Stimulated activated CD4-positive, alpha-beta T cell treated with anti-CD3 and anti-CD28 coated beads, Interleukin-2, amount 100 ng/mL, for 4 hours (primary cell): ENCODE measurements at places on chromosomes 3 and 15.

GRCh38 chr3:115204475-115204874 is 57.4 kb upstream of the ZBTB20 start:
- no peak for DNase-seq

DNA sequence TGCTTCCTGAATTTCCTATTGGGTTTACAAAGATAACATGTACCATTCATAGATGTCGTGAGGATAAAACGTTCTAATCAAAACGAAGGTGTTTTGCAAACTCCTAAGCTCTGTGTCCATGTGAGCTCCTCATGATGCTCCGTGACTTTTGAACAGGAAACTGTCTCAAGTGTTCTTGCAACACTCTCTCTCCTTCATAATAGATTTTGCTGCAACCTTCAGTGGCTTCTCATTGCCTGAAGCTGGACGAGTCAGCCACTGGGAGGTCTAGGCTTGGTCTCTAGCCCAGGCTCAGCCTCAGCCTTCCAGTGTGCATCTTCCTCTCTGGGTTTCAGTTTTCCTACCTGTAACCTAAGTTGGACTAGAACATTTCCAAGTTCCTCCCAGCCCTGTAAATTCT is 18.7 kb upstream of the BCL2A1 start:
- DNase-seq: no peak

DNA sequence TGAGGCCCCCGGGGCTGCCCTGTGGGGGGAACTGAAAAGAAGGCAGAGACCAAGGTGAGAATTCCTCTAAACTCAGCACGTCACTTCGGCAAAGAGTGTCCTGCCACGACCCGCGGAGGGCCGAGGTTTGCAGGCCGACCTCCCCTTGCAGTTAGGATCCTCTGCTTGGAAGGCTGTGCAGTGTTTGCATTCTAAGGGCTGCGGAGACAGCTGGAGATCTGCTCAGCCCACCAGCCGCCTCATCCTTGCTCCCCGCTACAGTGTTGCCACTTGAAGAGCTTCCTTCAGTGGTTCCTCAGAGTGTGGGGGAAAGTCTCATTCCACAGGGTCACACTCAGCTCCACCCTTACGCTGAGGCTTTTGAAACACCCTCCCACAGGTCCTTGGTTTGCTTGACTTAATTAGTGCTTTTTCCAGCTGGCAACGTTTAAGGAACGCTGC is 10.8 kb downstream of the SLC51A start:
- no peak for DNase-seq

DNA sequence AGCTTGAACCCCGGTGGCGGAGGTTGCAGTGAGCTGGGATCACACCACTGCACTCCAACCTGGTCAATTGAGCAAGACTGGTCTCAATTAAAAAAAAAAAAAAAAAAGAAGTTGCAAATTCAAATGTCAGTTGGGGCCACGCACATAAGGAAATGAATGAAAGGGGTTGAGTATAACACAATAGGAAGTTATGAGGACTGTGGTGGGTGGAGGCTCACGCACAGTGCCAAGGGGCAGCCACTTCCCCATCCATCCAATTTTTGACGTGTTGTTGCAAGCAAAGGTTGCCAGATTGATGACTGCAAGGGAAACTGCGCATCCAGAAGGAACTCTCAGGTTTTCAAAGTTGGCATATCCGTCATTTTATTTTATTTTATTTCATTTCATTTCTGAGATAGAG is 532.2 kb downstream of the NTRK3 start:
- no peak for DNase-seq

DNA sequence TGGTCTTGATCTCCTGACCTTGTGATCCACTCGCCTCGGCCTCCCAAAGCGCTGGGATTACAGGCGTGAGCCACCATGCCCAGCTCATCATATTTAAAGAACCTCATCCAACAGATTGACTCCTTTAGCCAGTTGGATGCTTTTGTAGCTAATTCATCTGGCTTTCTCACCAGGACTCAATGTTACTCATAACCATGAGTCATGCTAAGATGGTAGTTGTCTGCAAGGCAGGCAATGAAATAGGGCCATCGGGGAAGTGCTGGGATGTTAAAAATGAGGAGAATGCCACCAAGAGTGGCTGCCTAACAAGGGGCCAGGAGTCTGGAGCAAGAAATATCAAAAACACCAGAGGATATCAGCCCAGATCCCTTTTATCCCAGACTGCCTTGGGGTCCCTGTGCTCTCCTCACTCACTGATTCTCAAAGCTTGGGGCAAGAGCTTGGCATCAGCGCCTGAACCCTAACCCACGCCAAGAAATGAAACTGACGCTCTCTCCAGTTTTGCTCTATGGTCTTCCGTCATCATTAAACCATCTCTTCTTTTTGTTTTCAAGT is 7.4 kb upstream of the PCOLCE2 start:
- no peak for DNase-seq

- no peak for DNase-seq
Observed at GRCh38 chr3:166560253-166560652, 723.0 kb upstream of the BCHE start.

- no peak for DNase-seq
Observed at GRCh38 chr3:44108481-44108880, 133.2 kb upstream of the TOPAZ1 start.

- DNase-seq: no peak
Observed at GRCh38 chr3:126316031-126316461, 41.2 kb downstream of the KLF15 start.

- no peak for DNase-seq
Observed at GRCh38 chr3:79361748-79362378, 405.9 kb downstream of the ROBO1 start.

DNA sequence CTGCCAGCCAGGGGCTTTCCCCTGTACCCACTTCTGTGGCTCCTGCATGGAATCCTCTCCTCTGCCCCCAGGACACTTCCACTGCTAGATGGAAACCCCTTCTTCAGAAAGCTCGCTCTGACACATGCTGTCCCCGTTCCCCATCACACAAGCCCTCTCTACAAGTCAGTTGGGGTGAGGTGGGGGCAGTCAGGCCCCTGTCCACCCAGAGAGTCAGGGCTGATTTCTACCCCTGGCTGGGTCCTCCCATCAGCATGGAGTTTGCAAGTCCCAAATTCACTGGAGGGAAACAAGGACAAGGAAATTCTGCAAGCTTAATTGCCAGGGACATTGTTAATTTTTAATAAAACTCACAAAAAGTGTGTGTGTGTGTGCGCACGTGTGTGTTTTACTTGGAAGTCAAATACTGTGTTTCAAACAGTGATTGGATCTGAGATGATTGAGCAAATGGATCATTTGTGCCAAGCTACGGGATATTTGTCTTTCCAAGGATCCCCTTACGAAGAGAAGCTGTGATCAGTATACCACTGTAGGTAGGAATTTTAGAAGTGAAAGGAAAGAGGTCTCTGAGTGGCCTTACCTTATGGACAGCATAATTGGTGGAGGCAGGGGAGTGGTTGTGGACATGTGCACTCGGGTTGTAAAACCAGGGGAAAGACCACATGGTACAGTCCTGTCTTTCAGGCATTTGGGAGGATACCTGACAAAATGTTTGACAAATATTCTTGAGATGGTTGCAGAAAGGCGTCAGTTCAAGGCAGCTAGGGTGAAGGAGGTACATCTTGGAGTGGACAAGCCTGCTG is 1.5 kb upstream of the AMOTL2 start:
- no peak for DNase-seq

GRCh38 chr15:86876387-86876944 is 796.8 kb downstream of the AGBL1 start:
- no peak for DNase-seq

DNA sequence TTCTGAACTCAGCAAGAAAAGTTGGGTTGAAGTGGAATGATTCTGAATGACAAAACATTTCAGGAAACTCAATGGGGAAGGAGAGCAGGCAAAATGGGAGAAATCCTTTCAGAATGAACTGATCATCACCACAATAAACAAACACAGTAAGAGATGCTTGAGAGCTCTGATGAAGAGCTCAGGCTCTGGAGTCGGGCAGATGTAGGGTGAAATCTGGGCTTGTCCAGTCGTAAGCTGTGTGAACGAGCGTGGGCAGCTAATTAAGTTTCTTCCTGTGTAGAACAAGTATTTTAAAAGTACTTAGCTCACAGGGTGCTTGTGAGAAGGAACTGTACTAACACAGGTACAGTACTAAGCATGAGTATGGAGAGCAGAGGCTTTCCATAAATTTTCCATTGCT is 406.2 kb downstream of the FOXP1 start:
- DNase-seq: no peak

GRCh38 chr3:115855911-115856310 is 232.6 kb downstream of the GAP43 start:
- DNase-seq: no peak

GRCh38 chr15:39487458-39487735 is 93.5 kb upstream of the THBS1 start:
- DNase-seq: no peak

DNA sequence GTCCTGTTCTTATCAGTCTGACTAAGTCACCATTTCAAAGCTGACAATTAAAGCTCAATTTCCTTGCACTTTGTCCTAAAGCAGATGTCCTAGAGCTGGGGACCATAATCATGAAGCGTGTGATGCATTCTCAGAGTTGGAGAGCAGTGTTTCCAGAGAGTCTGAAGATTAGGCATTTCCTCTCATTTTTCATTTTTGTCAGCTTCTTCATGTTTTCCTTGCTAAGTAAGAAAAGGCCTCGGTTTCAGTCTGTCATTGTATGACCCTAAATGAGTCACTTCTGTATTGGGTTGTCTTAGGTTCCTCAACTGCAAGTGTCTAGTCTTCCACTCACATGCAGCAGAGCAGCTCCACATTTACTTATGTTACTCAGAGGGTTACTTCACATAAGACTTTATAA is 257.2 kb upstream of the TPRG1 start:
- no peak for DNase-seq
